ENCODE measurements at places on chromosomes 3 and 15.

DNA sequence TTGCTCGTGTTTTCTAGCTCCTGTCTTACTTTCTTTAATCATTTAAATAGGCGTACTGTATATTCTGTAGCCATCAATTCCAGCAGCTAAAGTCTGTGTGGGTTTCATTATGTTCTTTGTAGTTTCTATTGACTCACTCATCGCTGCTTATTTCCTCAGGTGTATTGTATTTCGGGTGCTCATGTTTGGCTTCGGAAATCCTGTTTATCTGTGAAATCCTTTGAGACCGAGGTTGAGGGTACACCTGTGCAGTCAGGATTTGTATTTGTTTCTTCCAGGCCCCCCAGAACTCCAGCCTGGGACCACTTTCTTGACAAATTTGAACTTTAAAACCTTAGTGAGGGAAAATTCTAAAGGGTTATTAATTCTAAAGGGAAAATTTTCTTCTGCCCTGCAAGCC is 2.0 kb upstream of the PAK2 start:
- no peak for DNase-seq

DNA sequence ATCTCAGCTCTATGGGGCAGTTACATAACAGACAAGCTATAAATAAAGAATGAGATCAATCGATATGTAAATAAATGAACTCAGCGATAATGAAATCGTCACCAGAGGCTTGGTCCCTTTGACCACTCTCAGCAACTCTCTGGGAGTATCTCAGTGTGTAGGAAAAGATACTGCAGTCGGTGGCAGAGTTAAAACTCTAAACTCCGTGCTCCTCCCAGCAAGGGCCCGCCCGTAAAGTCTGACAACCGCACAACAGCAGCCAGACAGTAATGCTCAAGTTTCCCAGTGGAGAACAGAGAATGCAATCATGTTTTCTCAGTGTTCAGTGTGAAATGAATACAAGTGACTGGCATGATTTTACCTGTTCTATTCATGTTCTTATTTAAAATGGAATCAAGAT is 28.3 kb upstream of the IGF1R start:
- no peak for DNase-seq

DNA sequence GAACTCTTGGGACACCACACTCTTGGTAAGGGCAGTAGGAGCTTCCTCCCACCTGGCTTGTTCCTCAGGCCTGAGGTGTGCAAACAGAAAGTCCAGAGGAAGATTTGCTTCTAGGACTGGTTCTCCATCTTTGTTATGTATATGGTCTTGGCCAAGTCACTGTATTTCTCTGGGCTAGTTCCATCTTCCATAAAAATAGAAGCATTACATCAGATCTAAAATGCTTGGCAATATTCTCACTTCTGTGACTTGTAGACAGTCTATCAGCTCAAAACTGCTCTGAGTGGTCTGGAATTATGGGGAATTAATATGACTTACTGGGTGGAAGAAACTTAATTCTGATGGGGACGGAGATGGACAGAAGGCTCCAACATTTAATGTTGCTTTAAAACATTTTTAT is 55.2 kb downstream of the TMEM108 start:
- DNase-seq, result no peak

- no peak for DNase-seq
Measured at GRCh38 chr15:56725386-56725785, 7.9 kb downstream of the ZNF280D start.

DNA sequence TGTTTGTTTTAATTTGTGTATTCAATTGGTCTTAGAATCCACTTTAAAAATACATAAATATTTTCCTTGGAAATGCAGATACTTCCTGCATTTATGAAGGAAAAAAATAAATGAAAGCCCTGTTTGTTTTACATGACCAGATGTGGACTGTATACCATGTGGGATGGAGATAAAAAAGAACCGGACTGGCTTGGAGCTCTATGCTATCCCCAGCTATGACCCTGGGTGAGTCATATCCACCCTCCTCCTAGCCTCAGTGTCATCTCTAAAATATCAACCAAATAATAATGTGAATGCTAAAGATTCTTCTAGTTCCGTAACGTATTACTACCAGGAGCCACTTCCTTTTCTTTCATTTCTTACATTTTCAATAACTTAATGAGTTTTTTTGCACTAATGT is 44.5 kb upstream of the PDZRN3 start:
- peak; percentile 44 for DNase-seq

GRCh38 chr15:38050529-38051448 is 116.3 kb downstream of the TMCO5A start:
- DNase-seq, result no peak

GRCh38 chr3:156761713-156762451 is 64.3 kb upstream of the LEKR1 start:
- peak; percentile 39 for DNase-seq

- DNase-seq, result no peak
Measured at GRCh38 chr3:60291115-60291514, 960.1 kb downstream of the FHIT start.

DNA sequence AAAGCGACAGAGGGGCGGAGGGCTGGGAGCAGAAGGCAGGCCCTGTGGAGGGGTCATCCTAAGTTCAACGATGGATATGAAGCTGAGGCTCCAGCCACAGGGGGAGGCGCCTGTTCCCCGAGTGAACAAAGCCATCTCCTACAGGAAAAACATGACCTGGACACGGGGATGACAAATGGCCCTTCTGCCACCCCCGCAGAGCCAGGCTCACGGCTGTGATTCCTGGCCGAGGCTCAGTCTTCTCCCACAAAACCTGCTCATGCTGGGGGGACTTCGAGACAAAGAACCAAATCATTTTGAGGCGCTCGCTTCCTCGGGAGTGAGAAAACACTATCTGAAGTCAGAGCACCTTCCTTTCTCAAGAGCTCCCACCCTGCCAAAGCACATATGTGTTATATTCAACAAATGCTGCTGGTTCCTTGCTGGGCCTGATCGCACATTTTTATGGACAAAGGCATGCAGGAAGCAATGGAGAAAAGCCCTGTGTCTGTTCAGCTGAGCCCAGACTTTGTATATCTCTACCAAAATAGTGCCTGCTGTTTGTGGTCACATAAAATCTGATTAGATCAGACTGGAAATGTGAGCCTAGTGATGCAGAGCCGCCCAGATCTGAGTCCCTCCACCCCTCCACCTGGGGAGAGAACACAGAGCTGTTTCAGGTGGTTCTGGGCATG is 5.6 kb downstream of the RBP1 start:
- peak; percentile 66 for DNase-seq

GRCh38 chr3:196096382-196096953 is 14.6 kb upstream of the TFRC start:
- no peak for DNase-seq

DNA sequence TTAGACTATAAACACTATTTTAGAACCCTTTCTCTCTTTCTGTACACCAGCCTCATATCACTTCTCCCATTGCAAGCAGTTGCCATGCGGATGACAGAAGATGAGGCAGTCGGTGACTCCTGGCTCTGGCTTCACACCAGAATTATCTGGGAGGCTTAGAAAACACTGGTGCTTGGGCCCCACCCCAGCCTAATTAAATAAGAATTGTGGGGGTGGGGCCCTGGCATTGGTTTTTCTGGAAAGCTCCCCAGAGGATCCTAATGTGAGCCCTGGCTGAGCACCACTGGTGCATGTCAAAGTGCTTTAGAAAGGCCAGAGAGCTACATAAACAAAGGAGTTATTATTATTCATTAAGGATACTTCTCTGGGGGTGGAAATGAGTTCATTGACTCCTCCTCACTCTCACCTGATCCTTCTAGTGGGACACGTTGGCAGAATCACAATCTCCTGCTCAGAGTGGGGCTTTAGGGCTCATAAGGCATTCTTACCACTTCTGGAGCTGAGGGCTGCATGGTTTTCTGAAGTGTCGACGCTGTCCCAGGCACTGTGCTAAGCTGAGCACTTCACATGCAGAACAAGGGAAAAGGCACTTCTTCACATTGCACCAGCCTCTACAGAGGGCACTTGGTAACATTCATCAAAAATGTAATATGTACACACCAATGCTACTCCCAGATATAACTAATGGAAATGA is 188.5 kb upstream of the TLE3 start:
- DNase-seq, result no peak

DNA sequence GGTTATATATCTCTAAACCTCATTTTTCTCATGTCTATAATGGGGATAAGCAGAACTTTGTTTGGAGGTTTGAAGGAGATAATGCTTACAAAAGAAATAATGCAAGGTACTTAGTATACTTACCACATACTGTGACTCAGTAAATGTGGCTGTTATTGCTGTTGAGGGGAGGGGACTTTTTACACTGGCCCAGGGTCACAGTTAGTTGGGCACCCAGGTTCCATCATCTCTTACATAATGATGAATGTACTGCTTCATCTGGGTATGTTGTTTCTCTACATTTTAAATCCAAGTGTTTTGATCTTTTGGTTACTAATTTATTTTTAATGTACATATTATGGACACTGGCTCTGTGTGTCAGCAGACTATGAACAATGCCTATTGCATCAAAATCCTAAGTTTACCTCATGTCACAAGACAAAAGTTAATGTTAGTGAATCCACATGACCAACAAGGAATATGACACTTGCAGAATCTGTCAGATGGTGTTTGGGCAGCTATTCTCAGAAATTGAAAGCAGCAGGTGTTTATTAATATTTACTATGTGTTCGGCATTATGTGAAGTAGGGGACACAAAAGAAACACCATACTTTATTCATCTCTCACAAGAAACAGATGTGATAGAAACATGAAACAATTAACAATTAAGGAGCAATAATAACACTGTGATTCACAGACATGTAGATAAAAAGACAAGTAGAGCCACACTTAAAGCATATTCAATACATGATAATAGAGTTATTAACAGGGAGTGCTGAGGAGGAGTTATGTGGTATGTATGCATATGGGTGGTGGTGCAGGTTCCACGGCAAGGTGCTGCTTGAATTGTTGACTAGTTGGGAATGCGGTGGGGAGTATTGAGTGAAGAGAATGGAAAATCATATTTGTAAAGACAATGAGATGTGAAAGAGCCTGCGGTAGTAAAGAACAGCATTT is 109.7 kb downstream of the GALK2 start:
- no peak for DNase-seq

DNA sequence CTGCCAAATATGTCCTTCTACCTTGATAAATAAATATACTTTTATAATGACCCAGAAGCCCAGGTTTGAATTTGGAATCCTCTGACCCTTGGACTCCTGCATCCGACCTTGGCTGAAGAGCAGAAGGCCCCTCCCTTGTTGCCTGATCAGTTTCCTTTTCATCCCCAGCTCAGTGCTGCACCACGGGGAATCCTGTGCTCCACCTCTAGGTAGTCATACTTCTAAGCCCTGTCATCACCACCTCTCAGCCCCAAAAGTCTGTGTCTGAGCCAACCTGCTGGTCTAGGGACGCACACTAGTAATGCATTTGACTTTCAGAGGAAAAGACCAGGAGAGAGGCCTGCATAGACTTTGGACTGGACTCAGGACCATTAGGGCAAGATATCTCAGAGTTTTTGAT is 310.6 kb downstream of the NLGN1 start:
- DNase-seq, result no peak

DNA sequence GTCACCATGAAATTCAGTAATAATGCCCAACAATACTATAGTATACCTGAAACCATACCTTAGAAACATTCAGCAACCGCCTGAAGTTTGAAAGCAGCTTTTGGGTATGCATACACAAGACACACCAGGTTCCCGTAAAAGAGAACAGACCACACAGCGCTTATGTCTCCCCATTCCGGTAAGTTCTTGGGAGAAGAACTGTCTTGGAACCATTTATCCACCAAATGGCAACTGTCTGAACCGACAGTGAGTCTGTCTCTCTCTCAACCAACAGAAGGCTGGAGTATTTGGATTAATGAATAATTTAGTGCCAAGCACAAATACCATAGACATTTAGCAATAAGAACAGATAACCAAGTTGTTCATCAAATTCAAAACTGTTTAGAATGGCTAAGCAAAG is 7.6 kb downstream of the RGMA start:
- no peak for DNase-seq

GRCh38 chr15:55394694-55395093 is 13.5 kb downstream of the CCPG1 start:
- peak; percentile 24 for DNase-seq

DNA sequence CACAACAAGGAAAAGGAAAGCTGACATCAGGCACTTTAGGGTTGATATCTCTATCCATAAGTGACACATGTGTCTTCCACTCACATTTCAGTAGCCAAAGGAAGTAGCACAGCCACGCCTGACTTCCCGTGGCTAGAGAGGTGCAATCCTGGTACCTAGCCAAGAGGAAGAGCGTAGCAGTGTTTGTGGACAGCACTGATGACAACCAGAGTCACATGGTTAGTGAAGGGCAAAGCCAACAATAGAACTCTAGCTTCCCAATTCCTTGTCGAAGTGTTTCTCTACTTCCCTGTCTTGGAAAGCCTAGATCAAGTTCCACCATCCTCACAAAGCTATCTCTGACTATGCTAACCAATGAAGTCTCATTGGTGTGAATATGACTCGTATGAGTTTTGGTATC is 189.2 kb downstream of the RSL24D1 start:
- no peak for DNase-seq

DNA sequence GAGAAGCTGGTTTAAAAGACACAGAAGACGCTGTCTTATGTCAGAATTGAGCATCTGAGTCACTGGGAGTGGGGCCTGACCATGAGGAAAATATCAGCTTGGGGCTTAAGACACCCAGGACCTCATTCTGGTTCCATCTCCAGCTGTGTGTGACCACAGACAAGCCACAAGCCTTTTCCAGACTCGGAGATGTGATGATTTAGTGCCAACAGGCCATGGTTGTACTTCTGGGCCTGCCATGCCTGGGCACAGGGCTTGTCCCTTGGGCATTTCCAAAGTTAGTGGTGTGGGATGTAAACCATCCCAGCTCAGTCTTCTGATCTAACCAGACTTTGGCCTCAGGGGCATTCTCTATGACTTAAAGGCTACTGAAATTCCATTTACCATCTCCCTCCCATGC is 269.8 kb downstream of the RYR3 start:
- DNase-seq, result no peak

GRCh38 chr15:101474983-101475382 is 14.5 kb downstream of the PCSK6 start:
- DNase-seq, result no peak

DNA sequence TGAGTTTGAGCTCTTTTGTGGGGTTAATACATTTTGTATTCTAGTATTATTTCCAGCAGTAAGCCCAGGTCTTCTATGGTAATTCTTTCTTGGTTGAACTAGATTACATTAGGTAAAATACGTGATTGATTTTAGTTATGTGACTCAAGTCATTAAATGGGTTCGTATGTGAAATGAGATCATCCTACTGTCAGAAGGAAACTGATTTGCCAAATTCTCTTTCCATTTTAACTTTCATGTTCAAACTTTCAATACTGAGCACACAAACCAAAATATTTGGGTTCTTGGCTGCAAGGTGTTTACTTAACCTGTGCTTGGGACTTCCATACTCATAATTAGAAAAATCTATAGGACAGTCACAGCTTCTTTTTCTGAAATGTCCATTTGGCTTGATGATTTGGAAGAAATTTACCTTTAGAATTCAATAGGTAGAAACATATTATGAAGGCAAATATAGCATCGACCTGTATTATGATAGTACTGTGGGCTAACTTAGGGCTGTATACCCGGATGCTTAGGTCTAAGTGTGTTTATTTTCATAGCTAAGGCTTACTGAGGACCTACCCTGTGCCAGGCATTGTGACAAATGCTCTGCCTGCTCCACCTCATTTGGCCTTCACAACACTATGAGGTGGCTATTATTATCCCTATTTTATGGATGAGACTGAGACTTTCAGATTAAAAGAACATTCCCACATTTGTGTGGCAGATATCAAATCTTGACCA is 631.8 kb upstream of the GRM7 start:
- DNase-seq, result no peak
